Stimulated activated CD4-positive, alpha-beta T cell treated with anti-CD3 and anti-CD28 coated beads, Interleukin-2, amount 100 ng/mL, for 24 hours (primary cell): ENCODE measurements at places on chromosomes 6 and 20.

- no peak for DNase-seq
Measured at GRCh38 chr6:57048577-57048976, 2.1 kb downstream of the KIAA1586 start.

DNA sequence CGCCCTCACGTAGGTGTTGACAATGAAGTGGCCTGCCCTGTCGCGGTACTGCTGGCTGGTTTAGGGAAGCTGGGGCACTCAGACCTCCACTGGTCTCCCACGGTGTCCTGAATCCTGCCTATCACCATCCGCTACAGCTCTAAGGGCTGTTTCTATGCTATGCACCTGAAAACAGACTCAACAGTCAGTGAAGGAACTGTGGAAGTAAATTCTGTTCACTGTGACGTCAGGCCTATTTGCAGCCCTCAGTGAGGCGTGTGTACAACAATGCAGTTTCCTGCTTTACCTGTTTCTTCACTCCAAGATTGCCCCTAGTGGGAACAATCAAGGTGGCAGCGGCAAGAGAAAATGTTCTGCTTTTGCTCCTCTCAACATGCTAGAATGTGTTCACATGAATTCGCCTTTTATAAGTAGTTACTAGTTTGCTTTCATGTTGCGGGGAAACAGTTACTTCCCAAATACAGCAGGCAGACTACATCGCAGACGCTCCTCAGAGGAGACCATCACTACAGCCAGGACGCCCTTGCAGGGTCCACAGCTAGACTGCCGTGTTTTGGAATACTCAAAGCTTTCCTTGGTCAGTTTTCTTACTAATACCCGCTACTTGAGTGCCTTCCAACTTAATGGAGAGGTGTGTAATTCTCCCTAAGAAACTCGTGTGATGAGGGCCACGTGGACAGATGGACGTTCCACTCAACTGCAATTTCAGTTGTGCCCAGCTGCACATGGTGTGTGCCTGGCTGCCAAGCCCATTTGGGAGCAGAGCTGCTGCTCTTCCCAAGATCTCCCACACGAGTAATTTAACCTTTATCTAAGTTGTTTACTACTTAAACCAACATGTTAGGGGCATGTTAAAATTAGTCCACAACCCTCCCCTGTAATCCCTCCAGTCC lies 25.4 kb downstream of the DIDO1 start:
- DNase-seq, result no peak

DNA sequence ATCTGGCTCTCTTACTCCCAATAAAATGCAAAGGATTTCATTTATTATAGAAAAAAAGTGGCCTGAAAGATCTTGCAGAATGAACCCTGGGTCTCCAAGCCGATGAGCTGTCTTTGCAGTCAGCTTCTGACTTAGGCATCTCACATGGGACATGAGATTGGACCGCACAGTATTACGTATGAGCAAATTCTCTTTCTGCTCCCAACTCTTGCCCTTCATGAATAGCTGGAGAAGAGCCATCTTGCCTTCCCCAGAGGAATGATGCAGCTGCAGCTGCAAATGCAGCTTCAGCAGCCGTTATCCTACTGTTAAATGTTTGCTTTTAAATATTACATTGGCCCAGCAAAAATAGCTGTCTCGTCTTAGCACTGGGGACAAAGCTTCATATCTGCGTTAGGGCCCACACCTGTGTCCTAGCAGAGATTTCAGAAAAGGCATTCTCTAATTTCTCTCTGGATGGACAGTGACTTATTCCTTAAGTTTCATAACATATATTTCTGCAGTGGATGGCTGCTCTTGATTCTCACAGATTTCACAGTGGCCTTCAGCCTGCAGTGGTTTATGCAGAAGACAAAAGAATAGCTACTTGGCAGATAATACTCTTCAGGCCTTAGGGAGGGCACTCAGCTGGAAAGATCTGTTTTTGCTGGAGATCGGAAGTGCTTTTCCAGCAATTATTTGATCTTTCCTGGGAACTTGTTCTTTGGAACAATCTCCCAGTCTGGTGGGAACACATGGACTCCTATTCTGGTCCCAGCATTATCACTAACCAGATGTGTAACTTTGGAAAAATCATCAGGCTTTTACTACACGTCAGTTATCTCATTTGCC lies 129.2 kb downstream of the FYN start:
- no peak for DNase-seq

- no peak for DNase-seq
Measured at GRCh38 chr6:72533606-72534005, 88.3 kb upstream of the KCNQ5 start.

- DNase-seq, result no peak
Measured at GRCh38 chr6:6758915-6759654, 170.6 kb downstream of the LY86 start.

GRCh38 chr20:40948465-40949267 lies 80.0 kb upstream of the TOP1 start:
- DNase-seq, result no peak

- DNase-seq, result peak; percentile 63
Measured at GRCh38 chr6:26233649-26234420, 131.2 kb upstream of the BTN3A2 start.

DNA sequence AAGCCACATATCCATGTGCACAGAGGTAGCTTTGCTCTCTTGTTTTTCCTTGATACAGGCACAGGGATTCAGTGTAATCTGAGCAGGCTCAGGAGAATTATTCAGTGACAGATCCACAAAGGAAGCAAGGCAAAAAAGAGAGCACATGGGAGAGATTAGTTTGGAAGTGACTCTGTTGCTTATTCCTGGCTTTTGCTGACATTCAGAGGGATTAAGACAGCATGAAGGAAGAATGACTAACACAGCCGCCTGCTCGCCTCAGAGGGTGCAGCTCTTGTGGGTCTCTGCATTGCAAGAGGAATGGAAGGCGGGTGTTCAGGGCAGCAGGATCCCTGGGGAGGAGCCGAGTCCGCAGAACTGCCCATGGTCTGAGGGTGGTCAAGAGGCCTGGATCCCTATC lies 203.4 kb upstream of the KCNQ5 start:
- DNase-seq, result no peak

- peak; percentile 29 for DNase-seq
Measured at GRCh38 chr6:12012038-12012557, at the start of gene HIVEP1. TSS of gene HIVEP1 (plus strand) at chr6:12012312. CDS start at chr6:12015629, 3,317 bp downstream.

DNA sequence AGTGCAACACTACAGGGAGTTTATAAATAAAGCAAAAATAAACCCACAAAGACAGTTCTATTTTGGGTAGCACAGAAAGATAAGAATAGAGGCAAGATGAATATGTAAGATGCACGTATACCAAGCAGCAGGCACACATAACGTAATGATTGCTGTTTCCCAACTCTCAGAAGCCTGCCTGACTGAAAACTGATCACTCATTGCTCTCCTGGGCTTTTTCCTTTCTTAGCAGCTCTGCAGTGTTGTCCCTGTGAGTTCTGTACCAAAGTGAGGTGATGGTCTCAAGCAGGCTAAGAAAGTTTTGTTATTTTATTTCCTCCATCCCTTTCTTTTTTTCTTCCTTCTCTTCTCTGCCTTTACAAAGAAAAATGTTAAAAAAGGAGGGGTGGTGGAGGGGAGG lies 522.0 kb upstream of the MAN1A1 start:
- no peak for DNase-seq

DNA sequence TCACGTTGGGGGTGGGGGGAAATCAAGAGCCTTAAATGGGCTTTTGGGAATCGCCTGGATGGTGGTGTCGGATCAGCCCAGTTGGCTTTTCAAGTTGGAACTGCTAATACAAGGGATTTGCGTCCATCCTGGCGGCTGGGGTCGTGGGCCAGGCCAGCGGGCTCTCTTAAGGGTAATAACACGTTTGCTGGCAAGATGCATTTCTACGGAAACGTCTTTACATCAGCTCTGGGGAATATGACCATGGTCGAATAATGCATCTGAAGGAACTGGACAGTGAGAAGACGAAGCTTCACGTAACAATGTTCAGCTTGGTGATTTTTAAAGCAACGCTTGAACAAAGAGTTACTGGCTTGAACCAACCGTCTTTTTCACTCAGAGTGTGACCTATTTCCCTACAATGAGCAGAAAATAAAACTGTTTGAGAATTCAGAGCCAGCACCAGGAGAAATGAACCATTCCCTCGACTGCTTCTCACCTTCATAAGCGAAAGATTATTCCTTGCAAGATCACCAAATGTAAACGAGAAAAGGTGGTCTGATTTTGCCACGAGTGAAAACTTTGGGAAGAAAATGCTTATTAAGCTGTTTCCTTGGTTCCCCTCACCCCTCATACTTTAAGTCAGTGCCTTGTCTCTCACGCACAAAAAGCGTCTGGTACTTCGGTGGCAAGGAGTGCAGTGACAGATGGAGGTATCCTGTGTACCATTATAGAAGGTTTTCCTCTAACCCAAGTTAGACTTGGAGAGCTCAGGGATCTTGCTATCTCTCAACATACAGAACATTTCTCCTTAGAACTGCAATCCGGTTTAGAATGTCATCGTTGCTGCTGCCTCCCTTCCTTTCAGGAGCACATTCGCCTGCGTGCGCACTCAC lies 1.4 kb upstream of the MARCKS start:
- no peak for DNase-seq

- DNase-seq, result no peak
Measured at GRCh38 chr20:12827816-12828385, 180.9 kb upstream of the SPTLC3 start.

GRCh38 chr6:155936551-155936950 lies 480.9 kb upstream of the NOX3 start:
- DNase-seq, result no peak

DNA sequence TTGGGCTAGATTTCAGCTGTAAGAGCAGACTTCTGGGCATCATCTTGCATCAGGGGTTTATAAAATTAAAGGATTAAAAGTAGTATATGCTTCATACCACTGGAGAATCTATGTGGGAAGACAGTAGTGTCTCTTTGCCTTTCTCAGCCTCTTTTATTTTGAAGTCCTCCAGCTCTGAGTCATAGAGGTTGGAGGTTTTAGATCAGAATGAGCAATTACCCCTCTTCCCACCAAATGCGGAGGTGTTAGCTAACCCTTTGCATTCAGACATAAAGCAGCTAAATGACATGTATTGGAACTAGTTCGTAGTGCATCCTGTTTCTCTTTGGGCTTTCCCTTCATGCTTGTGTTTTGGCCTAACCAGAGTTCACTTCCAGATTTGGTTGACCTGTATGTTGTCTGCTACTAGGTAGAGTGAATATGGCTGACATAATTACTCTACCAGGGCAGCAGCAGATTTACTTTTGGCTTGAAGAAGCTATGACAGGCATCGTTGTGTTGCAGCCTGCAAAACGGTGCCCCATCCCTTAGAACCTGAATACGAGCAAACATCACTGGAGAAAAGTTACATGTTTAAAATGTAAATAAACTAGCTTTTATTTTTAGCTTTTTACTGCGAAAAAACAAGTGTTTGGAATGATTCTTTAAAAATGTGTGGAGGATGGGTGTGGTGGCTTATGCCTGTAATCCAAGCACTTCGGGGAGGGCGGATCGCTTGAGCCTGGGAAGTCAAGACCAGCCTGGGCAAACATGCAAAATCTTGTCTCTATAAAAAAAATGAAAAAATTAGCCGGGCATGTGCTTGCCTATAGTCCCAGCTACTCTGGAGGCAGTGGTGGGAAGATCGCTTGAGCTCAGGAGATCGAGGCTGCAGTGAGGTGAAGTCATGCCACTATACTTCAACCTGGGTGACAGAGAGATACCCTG lies 82.2 kb downstream of the MYO6 start:
- peak; percentile 19 for DNase-seq

- no peak for DNase-seq
Measured at GRCh38 chr6:15089569-15090144, 156.2 kb upstream of the JARID2 start.

- DNase-seq, result no peak
Measured at GRCh38 chr20:46433051-46433450, 26.6 kb upstream of the ELMO2 start.

- DNase-seq, result no peak
Measured at GRCh38 chr6:127277878-127278843, 11.5 kb downstream of the RNF146 start.

DNA sequence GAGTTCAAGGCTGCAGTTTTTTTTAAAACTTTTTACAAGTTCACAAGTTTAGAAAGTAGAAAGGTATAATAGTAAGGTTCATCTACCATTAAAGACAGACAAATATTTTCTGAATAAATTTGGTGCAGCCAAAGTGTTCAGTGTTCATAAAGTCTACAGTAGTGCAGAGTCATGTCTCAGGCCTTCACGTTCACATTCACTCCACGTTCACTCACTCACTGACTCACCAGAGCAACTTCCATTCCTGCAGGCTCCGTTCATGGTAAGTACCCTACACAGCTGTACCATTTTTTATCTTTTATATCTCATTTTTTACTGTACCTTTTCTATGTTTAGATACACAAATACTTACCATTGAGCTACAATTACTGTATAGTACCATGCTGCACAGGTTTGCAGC lies 67.6 kb downstream of the B4GALT5 start:
- no peak for DNase-seq

GRCh38 chr6:45959534-45960145 lies 56.0 kb downstream of the CLIC5 start:
- no peak for DNase-seq

DNA sequence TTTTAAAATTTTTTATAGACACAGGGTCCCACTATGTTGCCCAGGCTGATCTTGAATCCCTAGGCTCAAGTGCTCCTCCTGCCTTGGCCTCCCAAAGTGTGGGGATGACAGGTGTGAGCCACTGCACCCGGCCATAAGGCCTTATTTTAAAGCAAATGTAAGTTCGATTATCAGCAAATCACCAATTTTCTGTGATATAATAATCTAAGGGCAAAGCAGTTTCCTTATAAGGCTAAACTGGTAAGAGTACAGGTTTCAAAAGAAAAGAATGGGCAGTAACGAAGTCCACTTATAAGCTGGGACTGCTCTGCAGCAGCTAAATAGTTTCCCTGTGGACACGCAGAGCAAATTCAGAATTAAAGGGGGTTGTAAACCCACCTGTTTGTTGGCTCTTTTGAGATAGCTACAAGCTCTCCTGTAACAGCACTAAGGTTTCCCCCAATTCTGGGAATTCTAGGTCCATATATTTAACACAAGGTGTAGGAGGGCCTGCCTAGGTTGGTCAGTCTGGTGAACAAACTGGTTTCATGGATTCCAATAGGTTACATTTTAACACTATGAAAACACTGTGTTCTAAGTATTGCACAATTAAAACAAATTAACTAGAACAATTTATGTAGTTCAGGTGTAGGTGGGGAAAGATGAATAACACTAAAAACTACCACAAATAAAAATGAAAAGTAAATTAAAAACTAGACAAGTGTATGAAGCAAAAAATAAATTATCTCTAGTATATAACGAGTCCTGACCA lies 26.3 kb downstream of the LHFPL5 start:
- DNase-seq, result no peak

DNA sequence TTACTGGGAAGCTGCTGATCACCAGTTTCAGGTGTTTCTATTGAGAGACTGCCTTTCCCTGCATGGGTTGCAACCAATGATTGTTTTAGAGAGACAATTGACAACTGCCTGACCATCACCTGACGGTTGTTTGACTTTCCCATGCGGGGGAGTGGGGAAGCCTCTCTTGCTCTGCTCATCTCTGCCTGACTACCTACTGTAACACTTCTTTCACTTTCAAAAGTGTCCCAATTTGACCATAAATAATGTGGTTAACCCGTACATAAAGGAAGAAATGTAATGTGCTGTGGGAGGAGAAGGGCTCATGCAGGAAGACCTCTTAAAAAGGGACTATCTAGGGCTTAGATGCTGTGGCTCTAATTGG lies 122.1 kb upstream of the PHACTR1 start:
- no peak for DNase-seq

- no peak for DNase-seq
Measured at GRCh38 chr20:2245637-2246036, 50.2 kb upstream of the TGM3 start.

GRCh38 chr6:105561486-105561885 lies 158.6 kb upstream of the PREP start:
- DNase-seq, result no peak

- DNase-seq, result no peak
Measured at GRCh38 chr6:41028561-41029412, 10.2 kb downstream of the UNC5CL start.
